Activated B cell treated with CpG ODN at 0.5 μM for 24 hours (primary cell): ENCODE measurements at places on chromosomes 12 and 14. TPM values are rescaled to one million over a fixed set of nuclear protein-coding genes. Genes with fewer than 3 reads are reported as not detected.

- peak overlapping the region; percentile 96 for H3K27ac ChIP-seq
- H3K4me1 ChIP-seq: peaks cover 70% of the 10 kb centered on the region
- no peaks in the 10 kb centered on the region for H3K27me3 ChIP-seq
- no peak for DNase-seq
- peak overlapping the region; percentile 94 for H3K4me3 ChIP-seq
Observed at GRCh38 chr12:121628037-121628436, 1.7 kb downstream of the ORAI1 start.

GRCh38 chr14:65025818-65026217 is 39.1 kb downstream of the FNTB start:
- H3K4me3 ChIP-seq: no peak overlapping the region
- peaks cover 48% of the 10 kb centered on the region for H3K36me3 ChIP-seq
- no peak overlapping the region for H3K27ac ChIP-seq
- H3K27me3 ChIP-seq: no peaks in the 10 kb centered on the region
- no peaks in the 10 kb centered on the region for H3K4me1 ChIP-seq
- no peak for DNase-seq

DNA sequence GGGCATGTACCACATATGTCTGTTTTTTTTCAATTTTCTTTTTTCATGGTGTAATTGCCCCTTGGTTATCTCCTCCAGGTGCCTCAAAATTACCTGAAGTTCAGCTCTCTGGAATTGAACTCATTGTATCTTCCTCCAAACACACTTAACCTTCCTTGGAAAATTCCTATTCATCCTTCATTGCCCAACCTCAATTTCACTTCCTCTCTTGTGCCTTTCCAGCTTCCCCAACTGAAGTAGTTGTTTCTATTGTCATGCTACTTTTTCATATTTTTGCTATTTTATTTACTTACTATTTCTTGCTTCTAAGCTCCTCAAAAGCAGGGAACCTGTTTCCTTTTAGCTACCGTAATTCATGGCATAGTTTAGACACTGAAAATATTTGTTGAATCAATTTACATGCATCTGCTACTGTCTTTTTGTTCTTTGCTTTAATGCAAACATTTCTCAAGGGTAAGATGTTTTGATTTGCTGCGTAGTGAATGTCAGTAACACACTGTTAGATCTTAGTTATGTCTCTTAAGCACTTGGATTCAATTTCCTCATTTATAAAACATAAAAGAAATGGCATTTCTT is 37.0 kb upstream of the STXBP6 start:
- H3K4me3 ChIP-seq: no peak overlapping the region
- H3K27ac ChIP-seq: no peak overlapping the region
- peaks cover 17% of the 10 kb centered on the region for H3K27me3 ChIP-seq
- H3K4me1 ChIP-seq: no peaks in the 10 kb centered on the region

DNA sequence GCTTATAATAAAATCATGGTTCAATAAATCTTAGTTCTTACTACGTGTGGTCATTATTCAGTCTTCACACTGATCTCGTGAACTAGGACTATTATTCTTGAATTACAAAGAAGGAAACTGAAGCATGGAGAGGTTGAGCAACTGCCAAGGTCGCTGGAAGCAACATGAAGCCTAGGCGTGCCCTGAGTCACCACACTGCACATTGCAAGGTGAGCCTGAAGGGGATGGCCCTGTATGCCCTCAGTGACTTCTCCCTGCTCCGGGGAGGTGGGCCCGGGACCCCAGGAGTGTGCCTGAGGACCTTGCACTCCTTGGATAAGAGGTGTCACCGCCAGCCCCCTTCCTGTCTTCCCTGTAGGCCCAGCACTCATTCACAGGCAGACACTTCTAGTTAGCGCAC is 161.6 kb downstream of the CACNA1C start:
- DNase-seq: no peak
- peaks cover 10% of the 10 kb centered on the region for H3K27me3 ChIP-seq
- no peak overlapping the region for H3K4me3 ChIP-seq
- no peaks in the 10 kb centered on the region for H3K36me3 ChIP-seq

GRCh38 chr12:3069714-3070113 is 7.5 kb upstream of the TSPAN9 start:
- peaks cover 23% of the 10 kb centered on the region for H3K27me3 ChIP-seq
- no peaks in the 10 kb centered on the region for H3K36me3 ChIP-seq

GRCh38 chr12:53983568-53983949 is 1.4 kb upstream of the HOXC10 start:
- no peak for DNase-seq
- no peak overlapping the region for H3K4me3 ChIP-seq
- H3K27me3 ChIP-seq: peaks cover 86% of the 10 kb centered on the region
- H3K27ac ChIP-seq: peak overlapping the region; percentile 35
- peaks cover 17% of the 10 kb centered on the region for H3K4me1 ChIP-seq

The PPP1R36 gene
- not detected in 2 replicates for total RNA-seq

The C14orf39 gene
- total RNA-seq: not detected in 2 replicates

The ETFBKMT gene
- total RNA-seq: 0.91 and 2.0 TPM in 2 replicates
